Tongue (tissue), 3 donors: ENCODE measurements at places on chromosomes 11 and 22. TPM values are rescaled to one million over a fixed set of nuclear protein-coding genes. Genes with fewer than 3 reads are reported as not detected.

Gene CASP4
- total RNA-seq, result 40.4 TPM

DNA sequence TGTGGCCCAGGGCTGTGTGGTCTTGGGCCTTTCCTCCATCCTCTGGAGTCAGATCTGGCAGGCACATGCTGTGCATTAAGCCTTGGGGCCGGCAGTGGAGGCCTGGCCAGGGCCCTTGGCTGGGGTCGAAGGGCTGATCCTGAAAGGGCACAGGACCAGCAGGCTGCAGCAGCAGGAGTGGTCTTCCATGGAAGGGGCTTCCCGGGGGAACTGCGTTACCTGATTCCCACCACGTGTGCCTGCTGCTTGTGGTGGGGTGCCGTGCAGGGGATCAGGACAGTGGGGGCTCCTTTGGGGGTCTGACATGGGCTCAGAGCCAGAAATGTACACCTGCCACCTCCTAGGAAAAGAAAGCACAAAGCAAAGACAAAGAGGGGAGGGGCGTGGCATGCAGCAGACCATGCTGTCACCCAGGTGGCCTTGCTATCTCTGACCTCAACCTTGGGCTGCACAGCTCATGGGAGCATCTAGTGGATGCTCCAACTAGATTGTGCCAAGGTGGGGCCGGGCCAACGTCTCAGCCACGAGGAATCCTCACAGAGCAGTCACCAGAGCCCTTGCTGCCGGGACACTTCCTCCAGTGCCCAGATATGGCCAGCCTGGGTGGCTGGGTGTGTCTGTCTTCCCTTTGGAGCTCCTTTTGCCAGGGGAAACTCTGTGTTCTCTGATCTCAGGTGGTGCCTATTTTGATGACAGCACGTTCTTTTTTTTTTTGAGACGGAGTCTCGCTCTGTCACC, 17.9 kb upstream of the YPEL1 start:
- no peak for DNase-seq

DNA sequence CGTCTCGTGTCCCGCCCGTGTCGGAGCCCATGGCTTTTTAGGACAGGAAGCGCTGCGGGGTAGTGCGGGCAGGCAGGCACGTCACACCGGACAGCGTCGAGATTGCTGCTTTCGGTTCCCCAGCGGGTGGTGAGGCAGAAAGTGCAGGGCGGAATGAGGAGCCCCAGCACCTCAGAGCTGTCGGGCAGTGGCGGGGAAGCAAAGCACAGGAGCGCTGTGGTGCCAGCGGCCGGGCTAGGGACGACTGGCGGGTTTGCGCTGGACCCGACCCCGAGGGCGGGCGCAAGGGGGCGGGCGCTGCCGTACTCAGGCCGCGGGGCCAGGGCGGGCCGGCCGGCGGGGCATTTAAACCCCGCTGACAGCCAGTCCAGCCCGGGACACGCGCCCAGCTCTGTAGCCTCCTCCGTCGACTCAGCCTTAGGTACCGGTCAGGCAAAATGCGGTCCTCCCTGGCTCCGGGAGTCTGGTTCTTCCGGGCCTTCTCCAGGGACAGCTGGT, at the start of gene SLC37A2:
SLC37A2 (plus strand) TSS at position 375 of the 498 bp plus-strand sequence; CDS start at position 438, 63 bp downstream.
- peak; percentile 62 for DNase-seq

Gene C11orf16
- total RNA-seq, result not detected

- DNase-seq, result no peak
Observed at GRCh38 chr22:50715776-50716175, 22.2 kb upstream of the ACR start.

Gene LRRC32
- total RNA-seq, result 22.1 TPM

- no peak for DNase-seq
Observed at GRCh38 chr11:88814076-88814475, 251.7 kb downstream of the GRM5 start.

Gene LGR4
- total RNA-seq, result 69.4 TPM

Gene OR4D9
- not detected for total RNA-seq

GRCh38 chr11:56817661-56818060, 69.2 kb upstream of the OR9G4 start:
- DNase-seq, result no peak

- DNase-seq, result peak; percentile 56
Observed at GRCh38 chr11:30855383-30856006, 269.3 kb upstream of the MPPED2 start.

- DNase-seq, result no peak
Observed at GRCh38 chr11:126098204-126098769, 35.6 kb upstream of the CDON start.

DNA sequence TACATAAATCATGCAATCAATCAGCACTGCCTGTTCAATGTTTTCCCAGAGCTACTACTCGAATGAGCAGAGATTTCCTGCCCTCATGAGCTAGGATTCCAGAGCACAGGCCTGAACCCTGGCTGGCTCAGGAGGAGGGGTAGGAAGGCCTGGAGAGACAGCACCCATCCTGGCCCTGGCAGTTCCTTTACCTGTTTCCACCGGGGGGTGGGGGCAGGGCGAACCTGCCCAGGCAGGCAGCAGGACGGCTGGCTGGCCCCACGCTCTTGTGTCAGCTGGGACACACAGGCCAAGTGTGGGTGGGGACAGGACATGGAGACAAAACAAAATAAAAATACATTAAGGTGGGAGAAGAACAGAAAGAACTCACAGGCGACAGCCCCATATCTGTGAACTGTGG, 109.8 kb upstream of the BID start:
- no peak for DNase-seq

GRCh38 chr11:44143987-44144909, 48.8 kb downstream of the EXT2 start:
- DNase-seq, result no peak

Gene MUC6
- not detected for total RNA-seq

GRCh38 chr11:120200677-120201076, 10.2 kb upstream of the OAF start:
- DNase-seq, result no peak

DNA sequence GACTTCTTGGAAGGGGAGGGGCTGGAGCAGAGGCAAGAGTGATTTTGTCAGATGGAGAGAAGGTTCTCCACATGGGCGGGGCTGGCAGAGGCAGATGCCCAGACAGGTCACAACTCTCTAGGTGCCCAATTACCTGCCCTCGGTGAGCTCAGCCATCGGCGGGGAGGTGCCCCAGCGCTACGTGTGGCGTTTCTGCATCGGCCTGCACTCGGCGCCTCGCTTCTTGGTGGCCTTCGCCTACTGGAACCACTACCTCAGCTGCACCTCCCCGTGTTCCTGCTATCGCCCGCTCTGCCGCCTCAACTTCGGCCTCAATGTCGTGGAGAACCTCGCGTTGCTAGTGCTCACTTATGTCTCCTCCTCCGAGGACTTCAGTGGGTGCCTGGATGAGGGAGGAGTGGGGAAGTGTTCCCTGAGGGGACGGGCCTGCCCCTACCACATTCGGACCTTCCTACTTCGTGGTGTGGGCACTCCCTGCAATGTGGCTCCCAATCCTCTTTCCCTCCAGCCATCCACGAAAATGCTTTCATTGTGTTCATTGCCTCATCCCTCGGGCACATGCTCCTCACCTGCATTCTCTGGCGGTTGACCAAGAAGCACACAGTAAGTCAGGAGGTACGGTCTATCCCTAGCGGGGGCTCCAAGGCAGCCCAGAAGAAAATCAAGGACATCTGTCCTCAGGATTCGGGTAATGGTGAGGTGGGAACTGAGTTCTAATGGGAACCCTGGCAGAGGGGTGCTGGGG, 15.6 kb downstream of the PGAP2 start:
- DNase-seq, result no peak

Gene INSC
- total RNA-seq, result 3.8 TPM

GRCh38 chr11:17730137-17730536, 4.4 kb upstream of the KCNC1 start:
- DNase-seq, result no peak

DNA sequence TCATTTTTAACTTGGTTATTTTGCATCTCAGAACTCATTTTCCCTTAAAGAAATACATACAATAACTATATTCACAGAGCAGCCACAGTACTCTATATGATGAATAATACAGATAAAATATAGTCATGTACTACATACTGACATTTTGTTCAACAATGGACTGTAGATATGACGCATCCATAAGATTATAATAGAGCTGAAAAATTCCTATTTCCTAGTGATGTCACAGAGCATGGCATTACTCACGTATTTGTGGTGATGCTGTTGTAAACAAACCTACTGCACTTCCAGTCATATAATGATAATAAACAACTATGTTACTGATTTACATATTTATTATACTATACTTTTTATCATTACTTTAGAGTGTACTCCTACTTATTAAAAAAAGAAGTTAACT, 38.7 kb downstream of the NARS2 start:
- DNase-seq, result no peak

GRCh38 chr11:88886796-88887195, 179.0 kb downstream of the GRM5 start:
- DNase-seq, result no peak

GRCh38 chr22:42283278-42284201, 13.1 kb upstream of the TCF20 start:
- DNase-seq, result peak; percentile 59

DNA sequence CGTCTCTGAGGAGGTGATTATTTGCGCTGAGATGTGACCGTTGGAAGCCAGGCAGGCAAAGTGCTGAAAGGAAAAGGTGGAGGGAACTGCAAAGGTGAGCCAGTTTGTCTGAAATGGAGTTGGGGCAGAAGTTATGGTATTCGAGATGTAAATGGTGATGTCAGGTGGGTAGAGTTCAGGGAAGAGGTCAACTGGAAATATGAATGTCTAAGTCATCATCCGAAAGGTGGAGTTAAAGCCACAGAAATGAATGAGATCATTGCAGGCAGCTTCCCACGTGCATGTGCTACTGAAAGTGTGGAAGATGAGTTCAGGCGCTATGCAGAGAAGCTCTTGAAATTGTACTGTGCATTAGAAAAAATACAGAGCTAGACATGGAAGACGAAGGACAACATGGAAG, 2.2 kb upstream of the BPIFC start:
- no peak for DNase-seq

DNA sequence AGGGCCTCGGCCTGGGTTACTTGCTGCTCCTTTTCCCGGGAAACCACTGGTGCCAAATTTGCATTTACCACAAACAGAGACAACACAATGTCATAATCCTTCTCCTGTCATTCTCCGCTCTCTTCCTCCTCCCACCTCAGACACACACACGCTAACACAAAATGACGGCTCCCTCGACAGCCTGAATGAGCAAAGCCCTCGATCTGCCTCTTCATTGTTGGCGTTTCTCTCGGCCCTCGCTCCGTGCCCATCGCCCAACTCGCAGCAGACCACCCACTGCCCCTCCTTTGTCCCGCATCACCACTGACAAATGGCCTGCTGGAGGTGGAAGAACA, 12.5 kb upstream of the TCF20 start:
- DNase-seq, result no peak

DNA sequence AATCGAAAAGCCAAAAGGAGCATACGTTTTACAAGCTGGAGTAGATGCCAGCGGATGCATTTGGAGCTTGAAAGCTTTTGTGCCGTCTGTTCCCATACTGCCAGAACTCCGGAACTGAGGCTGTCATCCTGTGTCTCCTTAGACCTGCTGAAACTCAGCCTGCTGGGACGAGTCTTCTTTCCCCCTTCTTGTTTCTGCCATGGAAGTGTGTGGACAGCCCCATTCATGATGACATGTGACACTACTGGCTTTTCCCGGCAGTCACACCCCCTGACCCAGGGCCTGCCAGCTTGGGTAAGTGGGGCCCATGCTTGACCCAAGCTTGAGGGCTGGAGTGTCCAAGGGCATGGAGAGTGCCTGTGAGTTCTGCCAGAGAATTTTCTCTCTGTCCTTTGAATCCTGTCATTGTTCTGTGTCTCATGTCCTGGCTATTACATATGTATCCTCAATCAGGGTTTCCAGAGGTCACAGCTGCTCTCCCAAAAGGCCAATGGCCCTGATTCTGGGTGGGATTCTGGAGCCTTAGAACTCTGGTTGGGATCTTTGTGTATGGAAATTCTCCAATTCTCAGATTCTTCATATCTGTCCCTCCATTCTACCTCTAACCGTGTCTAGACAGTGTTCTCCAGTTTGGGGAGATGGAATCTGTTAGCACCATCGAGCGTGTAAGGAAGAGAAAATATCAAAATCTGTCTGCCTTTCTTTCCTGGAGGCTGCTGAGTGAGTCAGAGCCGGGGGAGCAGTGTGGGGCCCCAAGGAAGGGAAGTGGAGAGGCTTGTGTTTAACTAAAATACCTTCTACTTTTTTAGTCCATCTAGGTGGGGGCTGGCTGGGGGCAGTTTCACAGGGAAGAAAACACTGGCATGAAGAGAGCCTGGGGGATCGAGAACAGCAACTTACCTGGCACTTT, 73.2 kb downstream of the KIAA1671 start:
- peak; percentile 53 for DNase-seq

GRCh38 chr11:2156416-2157182, 4.4 kb downstream of the INS start:
- DNase-seq, result peak; percentile 82

Gene TRIM51
- not detected for total RNA-seq

- no peak for DNase-seq
Observed at GRCh38 chr11:102117472-102118113, 7.3 kb downstream of the YAP1 start.

DNA sequence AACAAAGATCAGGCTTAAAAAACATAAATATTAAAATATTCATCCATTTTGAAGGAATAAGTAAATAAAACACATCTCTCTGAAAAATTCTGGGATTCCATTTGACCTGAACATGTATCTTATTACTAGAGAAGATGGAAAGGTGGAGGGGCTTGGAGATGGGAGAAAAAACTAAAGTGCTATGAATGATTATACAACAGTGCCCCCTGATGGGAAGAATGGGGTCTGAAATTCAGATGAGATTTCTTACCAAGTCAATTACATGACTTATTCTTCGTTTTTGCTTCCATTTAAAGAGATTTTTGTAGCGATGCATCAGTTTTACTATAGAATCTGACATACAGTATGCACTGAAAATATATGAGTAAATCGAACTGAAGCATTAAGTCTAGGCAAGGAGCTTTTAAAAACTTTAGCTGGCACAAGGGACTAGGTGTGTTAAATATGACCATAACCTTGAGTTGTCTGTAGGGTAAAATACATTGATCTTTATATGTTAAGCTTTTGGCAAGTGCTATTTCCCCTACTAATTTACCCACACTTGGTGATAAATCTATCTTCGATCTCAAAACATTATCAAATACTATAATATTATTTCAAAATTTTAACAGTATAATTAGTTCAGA, 718.8 kb downstream of the CNTN5 start:
- DNase-seq, result peak; percentile 76

DNA sequence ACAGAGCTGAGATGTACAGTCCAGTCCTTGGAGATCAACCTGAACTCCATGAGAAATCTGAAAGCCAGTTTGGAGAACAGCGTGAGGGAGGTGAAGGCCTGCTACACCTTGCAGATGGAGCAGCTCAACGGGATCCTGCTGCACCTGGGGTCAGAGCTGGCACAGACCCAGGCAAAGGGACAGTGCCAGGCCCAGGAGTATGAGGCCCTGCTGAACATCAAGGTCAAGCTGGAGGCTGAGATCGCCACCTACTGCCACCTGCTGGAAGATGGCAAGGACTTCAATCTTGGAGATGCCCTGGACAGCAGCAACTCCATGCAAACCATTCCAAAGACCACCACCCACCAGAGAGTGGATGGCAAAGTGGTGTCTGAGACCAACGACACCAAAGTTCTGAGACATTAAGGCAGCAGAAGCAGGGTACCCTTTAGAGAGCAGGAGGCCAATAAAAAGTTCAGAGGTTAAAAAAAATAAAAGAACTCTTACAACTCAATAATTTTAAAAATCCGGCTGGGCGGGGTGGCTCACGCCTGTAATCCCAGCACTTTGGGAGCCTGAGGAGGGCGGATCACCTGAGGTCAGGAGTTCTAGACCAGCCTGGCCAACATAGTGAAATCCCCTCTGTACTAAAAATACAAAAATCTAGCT, 69.9 kb upstream of the RTL6 start:
- peak; percentile 30 for DNase-seq
